ENCODE measurements at places on chromosomes 12 and 14.

DNA sequence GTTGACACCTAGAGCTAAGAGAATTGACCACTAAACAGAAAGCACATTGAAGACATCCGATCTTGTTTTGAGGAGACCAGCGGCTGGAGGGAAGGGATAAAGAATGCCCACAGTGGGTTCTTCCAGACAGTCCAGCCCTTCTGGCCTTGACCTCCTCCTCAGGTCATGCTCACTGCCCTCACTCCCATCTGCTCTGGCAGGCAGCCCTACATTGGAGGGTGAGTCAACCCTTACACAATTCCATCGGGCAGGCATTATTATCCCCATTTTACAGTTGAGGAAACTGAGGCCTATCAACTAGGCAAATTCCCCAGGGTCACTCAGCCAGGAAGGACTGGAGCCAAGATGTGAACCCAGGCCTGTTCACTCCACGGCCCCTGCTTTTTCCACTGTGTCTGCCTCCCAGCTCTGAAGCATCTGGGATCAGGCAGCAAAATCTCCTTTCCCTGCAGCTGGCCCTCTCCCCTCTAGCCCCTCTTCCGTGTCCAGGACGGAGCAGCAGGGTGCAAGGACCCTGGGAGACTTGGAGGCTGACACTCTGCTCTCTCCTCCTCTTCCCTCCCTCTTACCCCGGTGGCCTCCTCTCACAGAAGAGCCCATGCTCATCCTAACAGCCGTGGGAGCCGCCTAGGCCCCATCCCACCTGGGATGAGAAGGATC is 5.3 kb downstream of the SCNN1A start:
- DNase-seq, result no peak

GRCh38 chr14:32494609-32495434 is 165.7 kb downstream of the AKAP6 start:
- no peak for DNase-seq

DNA sequence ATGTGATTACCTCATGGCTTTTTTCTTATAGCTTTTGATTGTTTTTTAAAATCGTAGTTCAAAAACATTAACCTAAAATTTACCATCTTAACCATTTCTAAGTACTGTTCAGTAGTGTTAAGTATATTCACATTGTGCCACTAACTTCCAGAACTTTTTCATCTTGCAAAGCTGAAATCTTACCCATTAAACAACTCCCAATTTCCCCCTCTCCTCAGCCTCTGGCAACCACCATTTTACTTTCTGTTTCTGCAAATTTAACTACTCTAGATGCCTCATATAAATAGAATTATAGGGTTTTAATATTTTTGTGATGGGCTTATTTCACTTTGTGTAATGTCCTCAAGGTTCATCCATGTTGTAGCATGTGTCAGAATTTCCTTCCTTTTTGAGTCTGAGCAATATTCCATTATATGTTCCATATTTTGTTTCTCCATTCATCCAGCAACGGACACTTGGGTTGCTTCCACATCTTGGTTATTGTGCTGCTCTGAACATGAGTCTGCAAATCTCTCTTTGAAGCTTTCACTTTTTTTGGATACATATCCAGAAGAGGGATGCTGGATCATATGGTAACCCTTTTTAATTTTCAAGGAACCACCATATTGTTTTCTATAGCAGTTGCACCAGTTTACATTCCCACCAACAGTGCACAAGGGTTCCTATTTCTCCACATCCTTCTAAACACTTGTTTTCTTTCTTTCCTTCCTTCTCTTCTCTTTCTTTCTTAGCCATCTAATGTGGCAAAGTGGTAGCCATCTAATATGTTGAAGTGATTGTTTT is 5.0 kb downstream of the HIF1A start:
- DNase-seq, result no peak

DNA sequence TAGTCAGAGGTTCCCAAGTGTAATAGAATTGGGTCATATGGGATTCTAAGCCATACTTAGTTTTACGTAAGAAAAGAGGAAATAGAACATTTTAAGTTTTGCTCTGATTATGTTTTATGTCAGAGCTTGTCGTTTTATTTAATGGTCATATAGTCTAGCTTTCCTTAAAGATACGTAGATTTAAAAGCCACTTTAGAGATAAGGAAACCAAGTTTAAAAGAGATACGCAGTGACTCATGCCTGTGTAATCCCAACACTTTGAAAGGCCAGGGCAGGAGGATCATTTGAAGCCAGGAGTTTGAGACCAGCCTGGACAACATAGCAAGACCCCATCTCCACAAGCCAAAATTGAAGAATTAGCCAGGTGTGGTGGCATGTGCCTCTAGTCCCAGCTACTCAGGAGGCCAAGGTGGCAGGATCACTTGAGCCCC is 19.5 kb downstream of the MAPK1IP1L start:
- DNase-seq, result no peak

DNA sequence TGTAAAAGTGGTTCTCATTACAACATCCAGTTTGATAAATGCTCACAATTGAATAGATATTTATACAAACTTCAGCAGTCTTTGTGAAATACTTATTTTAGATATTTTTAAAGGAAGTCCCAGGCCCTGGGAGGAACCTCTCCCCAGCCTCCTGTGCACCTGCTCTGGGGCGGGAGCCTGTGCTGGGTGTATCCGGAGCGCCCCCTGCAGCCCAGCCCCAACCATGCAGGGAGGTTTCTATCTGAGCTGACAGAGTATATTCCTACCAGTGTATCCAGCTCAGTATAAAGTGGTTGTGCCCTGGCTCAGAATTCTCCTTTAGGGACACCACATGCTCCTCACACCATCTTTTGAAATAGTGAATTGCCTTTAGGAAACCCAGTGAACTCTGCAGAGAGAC is 851.8 kb downstream of the TMEM121 start:
- DNase-seq, result no peak

DNA sequence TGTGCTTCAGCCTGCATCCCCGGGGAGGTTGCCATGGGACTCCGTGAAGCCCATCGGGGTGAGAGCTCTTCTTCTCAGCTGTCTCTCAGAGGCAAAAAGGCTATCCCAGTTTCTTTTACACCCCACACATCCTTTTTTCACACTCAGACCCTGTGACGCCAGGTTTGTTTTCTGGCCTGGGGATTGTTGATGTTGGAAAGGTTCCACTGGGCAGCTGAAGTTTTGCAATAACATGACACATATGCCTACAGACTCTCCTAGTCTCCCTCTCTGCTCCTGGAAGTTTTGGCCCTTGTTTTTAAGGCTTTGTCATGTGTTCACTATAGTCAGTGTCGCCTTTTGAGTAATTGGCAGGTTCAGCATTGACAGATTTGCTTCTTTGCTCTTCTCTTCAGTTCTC is 118.6 kb downstream of the SMOC1 start:
- DNase-seq, result no peak

DNA sequence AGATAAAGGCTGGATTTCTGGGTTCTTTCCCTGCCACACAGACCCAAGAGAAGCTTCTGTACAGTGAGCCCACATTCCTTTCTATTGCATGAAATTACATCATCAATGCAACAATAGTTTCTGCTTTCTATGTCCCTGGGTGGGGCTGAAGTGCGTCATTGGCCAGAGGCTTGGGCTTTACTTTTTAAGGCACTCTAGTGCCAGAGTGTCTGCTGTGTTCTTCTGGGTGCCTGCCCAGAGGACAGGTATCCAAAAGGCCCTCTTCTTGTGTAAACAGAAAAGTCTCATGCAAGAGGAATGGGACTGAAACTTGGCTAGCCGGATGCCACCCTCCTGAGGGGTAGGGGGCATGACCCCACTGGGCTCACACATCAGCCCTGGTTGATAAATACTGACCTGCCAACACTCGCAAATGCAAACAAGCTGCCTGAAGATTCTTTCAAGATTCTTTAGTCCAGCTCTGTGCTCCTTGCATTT is 5.9 kb downstream of the KRT86 start:
- DNase-seq, result no peak

DNA sequence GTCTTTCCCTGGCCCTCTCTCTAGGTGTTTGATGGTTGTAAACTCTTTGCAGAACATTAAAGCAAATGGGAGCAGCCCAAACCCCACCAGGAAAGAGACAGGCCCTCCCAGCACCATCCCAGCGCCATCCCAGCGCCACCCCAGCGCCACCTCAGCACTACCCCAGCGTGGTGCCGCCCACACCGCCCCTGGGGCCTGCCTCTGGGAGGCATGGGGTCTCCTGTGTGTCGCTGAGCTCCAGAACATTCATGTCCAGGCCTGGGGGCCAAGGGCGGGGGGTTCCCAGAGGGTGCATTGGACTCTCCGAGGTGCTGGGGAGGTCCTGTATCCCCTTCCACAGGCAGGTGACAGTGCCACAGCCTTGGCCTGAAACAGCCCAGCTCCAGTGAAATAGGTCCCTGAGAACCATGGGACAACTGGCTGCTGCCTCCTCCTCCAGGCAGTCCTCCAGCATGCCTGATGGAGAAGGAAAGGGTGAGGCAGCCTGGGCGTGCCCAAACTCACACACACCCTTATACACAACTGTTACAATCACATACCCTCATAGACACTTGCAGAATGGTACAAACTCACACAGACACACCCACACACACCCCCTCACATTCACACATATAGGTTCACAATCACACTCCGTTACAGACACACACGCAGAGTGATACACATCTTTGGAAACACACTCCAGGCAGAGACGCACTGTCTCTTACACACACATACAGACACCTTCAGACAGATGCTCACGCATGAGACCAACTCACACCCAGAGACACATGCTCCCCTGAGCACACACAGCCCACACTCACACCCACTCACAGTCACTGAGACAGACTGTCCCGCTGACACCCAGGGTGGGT is 44.4 kb upstream of the NCOR2 start:
- DNase-seq, result no peak

- DNase-seq, result no peak
Measured at GRCh38 chr12:31620311-31620710, 29.4 kb upstream of the DENND5B start.

- DNase-seq, result no peak
Measured at GRCh38 chr12:67714648-67715047, 66.1 kb downstream of the DYRK2 start.

DNA sequence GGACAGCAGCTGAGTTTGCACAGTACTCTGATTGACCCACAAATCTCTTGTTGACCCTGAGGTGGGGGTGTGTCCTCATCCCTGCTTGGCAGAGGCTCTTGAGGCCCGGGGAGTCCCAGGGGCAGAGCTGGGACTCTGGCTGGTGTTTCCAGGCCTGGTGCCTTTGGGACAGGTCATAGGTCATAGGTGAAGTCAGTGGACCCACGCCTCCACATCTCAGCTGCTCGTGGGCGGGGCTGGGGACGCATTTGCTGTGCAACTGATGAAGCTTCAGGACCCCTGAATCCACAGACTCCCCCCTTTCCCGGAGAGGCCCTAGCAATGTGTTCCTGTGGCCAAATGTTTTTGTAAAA is 408 bp upstream of the CACNA2D4 start:
- no peak for DNase-seq

- DNase-seq, result no peak
Measured at GRCh38 chr14:54207075-54207474, 189.7 kb upstream of the CDKN3 start.

GRCh38 chr12:132513458-132514135 is 23.6 kb downstream of the FBRSL1 start:
- DNase-seq, result no peak

- peak; percentile 83 for DNase-seq
Measured at GRCh38 chr12:15629108-15629507, 160.1 kb downstream of the EPS8 start.

DNA sequence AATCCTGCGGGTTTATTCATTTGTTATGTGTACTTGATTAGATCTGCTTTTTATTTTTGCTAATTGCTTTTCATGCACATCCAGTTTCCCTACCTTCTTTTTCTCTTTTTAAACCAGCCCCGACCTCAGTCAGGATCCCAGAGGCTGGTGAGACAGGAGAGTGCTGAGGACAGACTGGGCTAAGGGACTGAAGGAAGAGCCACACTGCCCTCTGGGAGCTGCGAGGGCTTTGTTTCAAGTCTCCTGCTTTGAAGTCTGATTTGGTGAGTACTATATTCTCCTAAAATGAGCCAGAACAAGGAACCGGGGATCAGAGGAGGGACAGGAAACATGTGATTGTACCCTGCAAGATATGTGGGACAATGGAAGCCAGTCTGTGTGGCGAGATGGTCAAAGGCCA is 23.9 kb downstream of the PRICKLE1 start:
- no peak for DNase-seq

Data from COLO829 (cell line).